ENCODE measurements at places on chromosomes 1 and 21. TPM values are rescaled to one million over a fixed set of nuclear protein-coding genes. Genes with fewer than 3 reads are reported as not detected.

DNA sequence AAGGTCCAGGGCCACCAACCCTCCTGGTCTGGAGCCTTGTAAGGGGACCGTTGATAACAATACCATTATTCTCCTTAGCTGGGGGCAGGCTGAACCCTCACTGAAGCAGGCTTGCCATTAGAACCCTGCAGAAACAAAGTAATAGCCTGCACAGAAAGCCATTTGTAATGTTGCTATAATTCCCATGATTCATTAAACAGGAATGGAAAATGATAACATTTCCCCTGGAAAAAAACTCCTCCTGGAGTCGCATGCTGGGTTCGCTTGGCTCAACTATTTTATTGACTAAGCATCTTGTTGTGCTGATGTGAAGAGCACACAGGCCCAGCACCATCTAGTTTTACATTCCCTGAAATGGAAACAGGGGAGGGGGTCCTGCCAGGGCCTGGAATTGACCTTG, 155.6 kb upstream of the CSF3R start:
- no peak for DNase-seq

GRCh38 chr1:28280501-28280900, 21.2 kb downstream of the SESN2 start:
- no peak for DNase-seq

- peak; percentile 20 for DNase-seq
These were observed 18.1 kb upstream of the SLC26A9 start for GRCh38 chr1:205961405-205961804.

DNA sequence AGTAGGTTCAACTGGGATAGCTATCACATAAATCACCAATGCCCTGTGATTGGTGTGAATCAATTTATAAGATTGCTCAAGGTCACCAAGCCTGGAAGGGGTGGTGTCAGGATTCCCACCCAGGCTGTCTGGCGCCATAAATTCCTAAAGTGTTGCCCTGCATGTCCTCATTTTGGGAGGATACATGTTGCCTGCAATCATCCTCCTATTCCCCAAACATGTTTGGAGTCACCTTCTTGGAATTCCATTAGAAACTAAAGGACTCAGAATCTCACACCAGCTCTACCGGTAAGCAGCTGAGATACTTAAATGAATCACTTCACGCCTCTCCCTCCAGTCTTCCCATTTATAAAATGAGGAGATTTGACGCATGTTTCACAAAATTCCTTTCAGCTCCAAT, 54.1 kb upstream of the SLC45A1 start:
- no peak for DNase-seq

GRCh38 chr21:36846631-36847030, 119.8 kb downstream of the HLCS start:
- DNase-seq: no peak

GRCh38 chr1:53945183-53945432, 391 bp downstream of the IFT25 start:
- no peak for DNase-seq

- no peak for DNase-seq
These were observed 30.5 kb downstream of the EPHB2 start for GRCh38 chr1:22741118-22741517.

- DNase-seq: no peak
These were observed 3.1 kb upstream of the BLACAT1 start for GRCh38 chr1:205458777-205459566.

GRCh38 chr1:29671446-29672356, 435.4 kb downstream of the PTPRU start:
- no peak for DNase-seq

DNA sequence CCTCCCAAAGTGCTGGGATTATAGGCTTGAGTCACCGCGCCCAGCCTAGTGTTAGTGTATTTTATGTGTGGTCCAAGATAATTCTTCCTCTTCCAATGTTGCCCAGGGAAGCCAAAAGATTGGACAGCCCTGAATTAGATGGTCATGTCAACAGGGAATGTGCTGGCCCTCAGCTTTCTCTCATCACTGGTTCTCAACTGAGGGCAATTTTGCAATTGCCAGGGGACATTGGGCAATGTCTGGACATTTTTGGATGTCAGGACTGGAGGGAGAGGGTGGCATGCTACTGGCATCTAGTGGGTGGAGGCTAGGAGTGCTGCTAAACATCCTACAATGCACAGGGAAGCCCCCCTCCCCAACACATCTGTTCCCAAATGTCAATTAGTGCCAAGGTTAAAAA, 95.0 kb downstream of the LAMC2 start:
- DNase-seq: no peak

The RCAN3 gene
- polyA plus RNA-seq: 8.2 TPM

The SYT14 gene
- 0.41 TPM for polyA plus RNA-seq

The ELAPOR1 gene
- 1.7 TPM for polyA plus RNA-seq
